Skin of body (tissue), 3 donors: ENCODE measurements at places on chromosomes 7 and 10. TPM values are rescaled to one million over a fixed set of nuclear protein-coding genes. Genes with fewer than 3 reads are reported as not detected.

Gene SAMD8
- 28.4 TPM for total RNA-seq

Gene LYZL1
- total RNA-seq, result not detected

Gene NPC1L1
- total RNA-seq, result 0.30 TPM

Gene MORN4
- 5.4 TPM for total RNA-seq

Gene BTBD16
- 1.3 TPM for total RNA-seq

Gene EPHA1
- total RNA-seq, result 16.2 TPM

Gene ZNF248
- 17.9 TPM for total RNA-seq

Gene SLC13A1
- total RNA-seq, result not detected

Gene PLAC9
- total RNA-seq, result 40.2 TPM

Gene SUMF2
- total RNA-seq, result 96.9 TPM

Gene TACC2
- 40.2 TPM for total RNA-seq

Gene KEL
- 4.5 TPM for total RNA-seq

Gene PDIA4
- 72.3 TPM for total RNA-seq

Gene TCAF2
- 1.2 TPM for total RNA-seq

Gene TRIM74
- total RNA-seq, result not detected

Gene STN1
- total RNA-seq, result 15.4 TPM

Gene CPVL
- total RNA-seq, result 12.6 TPM

Gene NAT16
- total RNA-seq, result not detected

Gene SYNPO2L
- 2.8 TPM for total RNA-seq

Gene SVOPL
- 0.59 TPM for total RNA-seq

Gene TMEM140
- 5.4 TPM for total RNA-seq

Gene KCP
- 1.4 TPM for total RNA-seq

Gene ZC3HAV1L
- 22.2 TPM for total RNA-seq

Gene DEPP1
- 29.6 TPM for total RNA-seq

Gene VWA2
- total RNA-seq, result 19.5 TPM

Gene MSS51
- total RNA-seq, result 9.1 TPM

Gene ANKRD7
- 0.49 TPM for total RNA-seq

Gene CCAR1
- 40.5 TPM for total RNA-seq

Gene AKR1C8
- total RNA-seq, result 1.5 TPM

Gene LRRC18
- 0.39 TPM for total RNA-seq

Gene SORCS1
- total RNA-seq, result 1.9 TPM

Gene OR2A5
- not detected for total RNA-seq

Gene PPP1R17
- total RNA-seq, result not detected

Gene ST8SIA6
- 0.79 TPM for total RNA-seq

Gene GBX1
- total RNA-seq, result 0.30 TPM

Gene DOCK1
- 80.8 TPM for total RNA-seq

Gene WASHC2A
- total RNA-seq, result 28.2 TPM

Gene SHLD2
- total RNA-seq, result 37.9 TPM
